ENCODE measurements at places on chromosomes 2 and 18.
A peak's percentile ranks its signal among the peaks of the same experiment; 100 is the strongest.

DNA sequence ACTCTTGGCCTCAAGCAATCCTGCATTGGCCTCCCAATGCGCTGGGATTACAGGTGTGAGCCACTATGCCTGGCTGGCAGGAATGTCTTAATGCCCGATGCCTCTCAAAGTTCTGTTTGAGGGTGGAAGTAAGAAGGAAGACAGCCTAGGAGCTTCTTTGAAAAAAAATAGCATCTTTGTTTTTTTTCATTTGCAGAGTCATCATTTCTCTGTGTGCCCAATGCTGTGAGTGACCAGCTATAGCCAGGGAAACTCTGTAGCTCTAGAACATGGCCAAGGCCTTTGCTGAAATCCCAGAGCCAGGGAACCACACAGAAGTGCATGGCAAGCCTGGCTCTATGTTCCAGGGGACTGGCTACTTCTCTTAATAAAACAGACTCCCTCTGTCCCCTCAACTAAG, 260.0 kb downstream of the C1D start:
- no peak for DNase-seq

DNA sequence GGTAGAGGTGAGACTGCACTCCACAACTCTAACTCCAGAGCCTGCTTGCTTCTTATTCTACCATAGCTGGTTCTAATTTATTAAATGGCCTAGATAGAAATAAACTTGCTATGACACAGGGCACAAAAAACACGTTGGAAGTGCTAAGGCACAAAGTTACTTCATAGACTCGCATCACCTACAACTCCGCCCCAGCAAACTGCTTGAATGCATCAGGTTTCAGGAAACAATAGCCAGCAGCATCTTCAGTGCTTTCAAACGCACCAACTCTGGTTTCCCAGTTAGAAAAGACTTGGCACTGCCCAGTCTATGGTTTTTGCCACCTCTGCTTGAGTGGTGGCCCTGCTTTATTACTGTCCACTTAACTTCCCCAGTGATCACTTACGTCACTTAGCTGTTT, 142.6 kb downstream of the RIF1 start:
- DNase-seq: no peak

GRCh38 chr18:42533009-42533575, 578.1 kb downstream of the PIK3C3 start:
- no peak for DNase-seq

- no peak for DNase-seq
Observed at GRCh38 chr2:122706757-122707223, 951.3 kb downstream of the TSN start.

DNA sequence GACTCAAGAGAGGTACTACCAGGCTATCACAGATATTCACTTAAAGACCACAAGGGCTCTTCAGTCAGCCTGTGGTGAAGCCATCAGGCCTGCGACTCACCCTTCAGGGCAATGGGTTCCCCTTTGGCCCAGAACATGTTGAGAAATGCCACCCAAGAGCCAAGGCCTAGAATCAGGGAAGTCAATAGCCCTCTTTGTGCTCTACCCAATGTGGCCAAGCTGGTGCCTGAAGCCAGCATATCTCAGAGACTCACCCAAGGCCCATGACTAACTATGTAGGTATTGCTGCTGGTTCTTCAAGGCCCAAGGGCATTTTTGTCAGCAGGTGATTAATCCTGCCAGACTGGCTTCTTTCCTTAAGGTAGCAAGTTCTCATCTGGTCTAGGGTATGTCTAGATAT, 338.9 kb upstream of the SETBP1 start:
- DNase-seq: no peak

- DNase-seq: no peak
Observed at GRCh38 chr2:88596141-88596830, 31.0 kb downstream of the EIF2AK3 start.

- no peak for DNase-seq
Observed at GRCh38 chr18:22988208-22988607, 55.1 kb downstream of the RBBP8 start.

DNA sequence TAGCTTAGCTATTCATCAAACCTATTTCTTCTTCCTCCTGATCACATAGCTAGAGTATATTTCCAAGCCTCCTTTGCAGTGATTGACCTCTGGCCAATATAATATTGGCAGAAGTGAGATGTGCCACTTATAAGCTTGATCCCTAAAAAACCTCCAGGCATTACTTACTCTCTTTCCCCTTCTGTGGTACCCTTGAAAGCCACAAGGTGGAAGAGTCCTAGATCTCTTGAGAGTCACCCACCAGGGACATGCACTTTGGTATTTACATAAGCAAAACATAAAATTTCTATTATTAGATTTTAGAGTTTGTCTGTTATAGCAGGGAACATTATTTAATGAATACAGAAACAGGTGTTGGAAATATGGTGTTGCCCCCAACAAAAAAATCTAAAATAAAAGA, 112.0 kb downstream of the EXOC6B start:
- DNase-seq: no peak

- peak; percentile 44 for DNase-seq
Observed at GRCh38 chr2:206556357-206556949, 85.8 kb upstream of the FAM237A start.

DNA sequence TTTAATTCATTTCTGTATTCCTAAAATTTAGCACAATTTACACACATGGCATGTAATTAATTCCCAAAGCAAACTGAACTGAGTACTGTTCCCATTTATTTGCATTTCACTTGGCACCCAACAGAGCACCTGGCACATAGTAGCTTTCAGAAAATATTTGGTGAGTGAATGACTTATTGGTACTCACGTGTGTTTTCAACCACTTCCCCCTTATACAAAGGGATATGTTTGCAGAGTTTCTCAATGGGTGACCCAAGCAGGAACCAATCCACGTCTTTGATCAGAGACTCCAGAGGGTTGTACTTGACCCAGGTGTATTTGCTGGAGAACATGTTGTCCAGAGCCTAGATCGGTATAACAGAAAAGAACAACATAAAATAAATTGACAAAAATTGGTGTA, 6.6 kb downstream of the GKN2 start:
- DNase-seq: no peak

GRCh38 chr2:197990356-197990755, 186.0 kb downstream of the PLCL1 start:
- DNase-seq: no peak

DNA sequence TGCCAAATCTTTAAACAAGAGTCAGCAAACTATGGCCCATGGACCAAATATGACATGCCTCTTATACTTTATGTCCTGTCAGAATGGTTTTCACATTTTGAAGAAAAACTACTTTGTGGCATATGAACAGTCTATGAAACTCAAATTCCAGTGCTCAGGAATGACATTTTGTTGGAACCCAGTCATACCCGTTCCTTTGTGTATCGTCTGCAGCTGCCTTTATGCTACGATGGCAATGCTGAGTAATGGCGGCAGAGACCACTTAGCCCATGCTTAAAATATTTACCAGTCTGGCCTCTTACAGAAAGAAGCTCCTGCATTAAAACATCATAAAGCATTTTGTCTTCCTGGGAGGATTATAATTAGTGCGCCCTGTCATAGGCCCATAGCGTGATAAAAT, 140.5 kb upstream of the FHL2 start:
- no peak for DNase-seq

DNA sequence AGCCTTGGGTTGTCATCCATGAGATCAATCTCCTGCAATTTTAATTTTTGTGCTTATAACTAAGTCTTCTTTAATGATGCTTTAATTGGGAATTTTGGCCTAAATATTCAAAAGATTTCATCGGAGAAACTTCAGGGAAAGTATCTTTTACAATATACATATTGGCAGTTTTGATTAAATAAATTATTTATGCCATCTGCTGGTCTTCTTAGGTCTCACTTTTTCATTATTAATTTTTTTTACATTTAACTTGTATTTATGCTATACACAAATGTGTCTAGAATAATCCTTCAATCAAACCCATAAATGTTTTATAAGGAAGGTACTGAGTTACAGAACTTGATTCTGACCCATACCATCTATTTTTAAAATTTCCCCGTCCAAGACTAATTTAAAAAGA, 95.1 kb upstream of the XPO1 start:
- DNase-seq: no peak

Measured in T-helper 1 cell (primary cell).